ENCODE measurements at places on chromosomes 13 and 19. TPM values are rescaled to one million over a fixed set of nuclear protein-coding genes. Genes with fewer than 3 reads are reported as not detected.

DNA sequence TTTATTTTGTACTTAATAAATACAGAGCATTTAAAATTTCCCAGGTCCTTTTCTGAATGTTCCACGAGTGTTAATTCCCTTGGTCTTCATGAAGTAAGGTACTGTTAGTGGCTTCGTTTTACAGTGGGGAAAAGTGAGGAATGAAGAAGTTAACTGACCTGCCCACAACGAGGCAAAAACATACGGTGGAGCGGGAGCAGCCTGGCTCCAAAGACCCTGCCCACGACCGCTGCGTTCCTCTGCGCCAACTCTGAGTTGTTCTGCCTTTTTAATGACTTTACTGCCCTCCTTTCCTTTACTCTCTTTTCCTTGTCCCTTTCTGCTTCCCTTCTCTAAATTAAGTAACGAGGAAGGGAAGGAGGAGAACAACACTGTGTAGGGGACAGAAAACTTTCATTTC lies 392.9 kb downstream of the PCDH9 start:
- no peak for DNase-seq

IZUMO2 gene
- polyA plus RNA-seq, result not detected

DNA sequence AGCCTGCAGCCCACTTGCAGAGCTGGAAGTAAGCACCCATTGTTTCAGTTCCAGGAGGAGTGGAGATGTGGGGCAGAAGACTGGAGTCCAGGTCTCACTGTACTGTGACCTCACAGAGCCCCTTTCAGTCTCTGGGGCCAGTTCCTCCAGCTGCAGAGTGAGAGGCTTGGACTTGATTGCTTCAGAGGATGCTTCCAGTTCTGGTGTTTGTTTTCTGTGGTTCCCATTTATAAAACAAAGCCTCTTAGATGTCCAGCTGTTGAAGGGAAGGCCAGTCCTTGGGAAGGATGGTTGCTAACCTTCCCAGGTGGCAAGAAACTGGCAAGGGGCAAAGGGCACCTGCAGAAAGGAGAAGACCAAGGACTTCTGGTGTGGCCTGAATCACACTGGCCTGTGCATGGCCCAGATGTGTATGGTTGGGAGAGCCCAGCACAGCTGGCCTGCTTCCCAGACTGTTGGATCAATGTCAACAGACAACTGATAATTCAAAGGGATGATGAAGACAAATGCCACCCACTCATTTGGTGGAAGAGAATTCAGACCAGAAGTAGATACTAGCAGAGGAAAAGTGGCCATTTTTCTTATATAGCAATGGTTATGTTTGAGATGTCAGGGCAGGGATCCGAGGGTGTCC lies 218.5 kb downstream of the ZNF536 start:
- DNase-seq, result peak; percentile 29

- no peak for DNase-seq
Observed at GRCh38 chr13:51006067-51006845, 96.7 kb downstream of the RNASEH2B start.

- no peak for DNase-seq
Observed at GRCh38 chr19:4986471-4986891, 17.6 kb downstream of the KDM4B start.

DNA sequence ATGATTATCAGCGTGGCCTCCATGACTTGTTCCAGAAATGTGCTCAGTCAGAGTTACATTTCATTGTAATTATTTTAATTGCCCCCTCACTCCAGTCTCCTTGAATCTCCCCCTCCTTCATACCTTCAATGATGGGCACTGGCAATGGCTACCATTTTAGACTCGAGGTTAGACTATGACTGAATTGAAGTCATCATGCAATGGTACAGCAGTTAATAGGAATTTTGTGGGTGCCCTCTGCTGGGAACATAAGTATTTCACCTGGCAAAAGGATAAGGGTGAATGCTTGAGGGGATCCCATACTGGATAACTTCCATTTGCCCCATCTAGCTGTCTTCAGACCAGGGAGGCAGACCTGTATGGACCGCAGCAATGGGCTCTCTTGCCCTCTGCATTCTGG lies 32.2 kb upstream of the USP12 start:
- no peak for DNase-seq

- no peak for DNase-seq
Observed at GRCh38 chr19:2451138-2451537, 5.6 kb downstream of the LMNB2 start.

GIPC3 gene
- polyA plus RNA-seq, result 2.0 TPM

DNA sequence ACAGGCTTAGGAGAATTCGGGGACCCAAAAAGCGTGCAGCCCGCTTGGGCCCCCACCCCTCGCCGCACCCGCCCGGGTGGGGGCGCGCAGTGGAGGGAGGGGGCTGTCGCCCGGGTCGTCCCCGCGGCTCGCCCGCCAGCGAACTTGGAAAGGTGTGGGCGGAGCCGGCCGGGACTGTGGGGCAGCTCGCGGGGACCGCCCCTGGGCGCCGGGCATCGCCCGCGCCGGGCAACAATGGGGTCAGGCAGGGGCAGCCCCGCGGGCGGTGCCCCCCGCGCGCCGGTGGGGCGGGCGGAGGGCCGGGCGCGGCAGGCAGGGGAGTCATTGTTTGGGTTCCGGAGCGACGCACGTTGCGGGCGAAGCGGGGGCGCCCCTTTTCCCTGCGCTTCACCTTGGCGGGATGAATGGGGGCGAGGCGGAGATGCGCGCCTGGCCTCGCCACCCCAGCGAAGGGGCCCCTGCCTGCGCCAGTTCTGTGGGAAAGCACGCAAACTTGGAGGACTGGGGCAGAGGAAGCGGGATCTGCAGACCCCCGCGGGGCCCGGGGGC lies 647 bp upstream of the KLF12 start:
- DNase-seq, result no peak

GRCh38 chr19:12199757-12200419 lies 37.0 kb downstream of the ZNF136 start:
- DNase-seq, result no peak

- no peak for DNase-seq
Observed at GRCh38 chr19:5112681-5113575, 144.0 kb downstream of the KDM4B start.

ARL11 gene
- polyA plus RNA-seq, result 0.23 TPM

- no peak for DNase-seq
Observed at GRCh38 chr13:99218969-99219368, 18.3 kb downstream of the UBAC2 start.

GRCh38 chr13:83568019-83568418 lies 314.3 kb downstream of the SLITRK1 start:
- no peak for DNase-seq

KCNK6 gene
- 2.3 TPM for polyA plus RNA-seq

DNA sequence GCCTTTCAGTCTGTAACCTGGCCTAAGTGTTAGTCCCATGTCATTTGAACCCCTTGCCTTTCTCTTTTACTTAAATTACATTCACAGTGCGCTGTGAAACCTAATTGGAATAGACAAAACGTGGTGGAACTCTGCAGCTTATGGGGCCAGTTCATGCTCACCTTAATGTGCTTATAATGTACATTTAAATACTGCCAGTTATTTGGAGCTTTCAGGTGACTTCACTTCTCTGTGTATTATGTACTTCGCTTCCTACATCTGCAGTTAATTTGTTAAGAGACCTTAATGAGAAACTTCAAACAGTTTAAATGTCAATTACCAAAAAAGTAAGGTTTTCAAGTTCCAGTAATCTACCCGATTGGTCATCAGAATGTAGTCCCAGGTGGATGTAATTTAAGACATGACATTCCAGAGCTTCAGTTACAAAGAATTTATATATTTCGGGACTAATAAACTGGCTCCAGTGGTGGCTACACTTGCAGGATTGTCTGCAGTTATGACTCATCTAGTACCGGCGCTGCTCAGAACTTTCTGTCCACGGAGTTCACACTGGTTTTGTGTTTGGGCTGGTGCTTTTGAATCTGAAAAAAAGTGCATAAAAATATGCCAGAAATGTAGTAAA lies 125.3 kb downstream of the TM9SF2 start:
- DNase-seq, result no peak

DNA sequence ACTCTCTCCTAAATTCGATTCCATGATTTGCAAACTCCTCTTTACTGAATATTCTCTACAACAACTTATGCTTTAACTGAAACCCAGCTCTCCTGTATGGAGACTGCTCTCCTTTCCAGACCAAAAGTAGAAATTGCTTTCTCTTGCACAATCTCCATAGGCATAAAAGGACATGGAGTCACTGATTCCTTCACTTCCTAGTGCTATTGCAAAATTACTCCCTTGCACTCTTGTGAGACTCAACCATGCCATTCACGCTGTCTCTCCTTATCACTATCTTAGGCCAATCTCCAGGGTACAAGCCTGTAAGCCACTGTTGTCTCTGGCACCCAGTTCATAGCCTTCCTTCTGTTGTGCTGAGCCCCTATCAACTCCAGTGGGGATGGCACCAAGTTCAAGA lies 30.6 kb downstream of the SERPINE3 start:
- DNase-seq, result no peak

SLC17A7 gene
- 1.8 TPM for polyA plus RNA-seq

- peak; percentile 31 for DNase-seq
Observed at GRCh38 chr13:108961542-108962125, 332.2 kb downstream of the MYO16 start.

GRCh38 chr19:48365602-48366001 lies 1.4 kb downstream of the SYNGR4 start:
- no peak for DNase-seq

GRCh38 chr13:20492641-20493040 lies 33.0 kb downstream of the CRYL1 start:
- no peak for DNase-seq

DNA sequence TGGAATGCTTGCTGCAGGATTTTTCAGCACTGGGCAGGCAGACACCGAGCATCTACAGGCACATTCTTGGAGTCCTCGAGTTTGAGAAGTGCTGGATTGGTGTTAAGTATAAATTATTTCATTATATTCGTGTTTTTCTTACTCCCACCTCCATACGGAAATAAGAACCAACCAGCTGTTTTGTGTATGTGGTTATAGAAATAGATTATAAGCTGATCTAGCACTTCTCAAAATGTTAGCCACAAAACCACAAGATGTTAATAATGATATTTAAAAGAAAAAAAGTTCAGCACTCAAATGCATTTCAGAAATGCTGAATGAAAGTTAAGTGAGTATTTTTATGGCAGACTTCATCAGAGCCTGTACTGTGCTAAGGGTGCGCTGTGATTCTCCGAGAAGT lies 24.0 kb upstream of the TEX29 start:
- DNase-seq, result no peak

DNA sequence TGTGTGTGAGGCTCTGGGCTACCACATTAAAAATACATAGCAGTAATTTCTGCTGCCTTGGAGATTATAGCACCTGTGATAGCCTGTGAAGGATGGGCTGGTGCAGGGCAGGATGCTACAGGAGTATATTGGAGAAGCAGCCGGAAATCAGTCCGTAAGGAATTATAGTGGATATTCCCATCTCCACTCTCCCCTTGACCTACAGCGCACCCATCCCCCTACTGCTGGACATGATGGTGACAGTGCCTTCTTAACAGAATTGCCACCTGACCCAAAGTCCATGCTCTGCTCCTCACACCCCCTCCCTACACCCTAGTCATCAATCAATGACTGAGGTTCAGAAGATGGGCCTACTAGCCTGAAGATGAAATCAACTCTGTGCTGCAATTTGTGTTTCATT lies 376.0 kb downstream of the GPC5 start:
- no peak for DNase-seq

GRCh38 chr13:73059460-73060250 lies 850 bp downstream of the KLF5 start:
- DNase-seq, result no peak

GRCh38 chr19:23698711-23699520 lies 11.9 kb upstream of the ZNF675 start:
- no peak for DNase-seq

DNA sequence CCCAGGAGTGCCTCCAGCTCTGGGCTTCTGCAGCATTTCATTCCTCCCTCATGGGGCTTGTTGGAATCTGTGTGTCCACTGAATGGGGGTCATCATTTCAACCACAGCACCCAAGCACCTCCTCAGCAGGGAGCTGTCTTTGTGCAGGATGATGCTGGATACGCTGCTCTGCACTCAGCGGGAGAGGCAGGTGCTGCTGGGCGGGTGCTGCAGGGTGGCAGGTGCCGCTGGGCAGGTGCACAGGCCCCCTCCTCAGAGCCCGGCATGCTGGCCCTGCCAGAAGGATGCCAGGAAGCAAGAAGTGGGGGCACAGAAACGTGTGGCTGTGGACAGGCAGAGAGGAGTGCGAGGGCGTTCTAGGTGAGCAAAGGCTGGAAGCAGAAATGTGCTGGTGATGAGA lies 121.8 kb upstream of the VSTM2B start:
- no peak for DNase-seq

DOCK6 gene
- 53.7 TPM for polyA plus RNA-seq

GRCh38 chr13:54356849-54357248 lies 1328.2 kb downstream of the OLFM4 start:
- no peak for DNase-seq

GRCh38 chr13:84630476-84630875 lies 748.2 kb upstream of the SLITRK1 start:
- DNase-seq, result no peak

- no peak for DNase-seq
Observed at GRCh38 chr13:106089261-106089980, 446.0 kb downstream of the EFNB2 start.

EFNB2 gene
- polyA plus RNA-seq, result 73.8 TPM

DNA sequence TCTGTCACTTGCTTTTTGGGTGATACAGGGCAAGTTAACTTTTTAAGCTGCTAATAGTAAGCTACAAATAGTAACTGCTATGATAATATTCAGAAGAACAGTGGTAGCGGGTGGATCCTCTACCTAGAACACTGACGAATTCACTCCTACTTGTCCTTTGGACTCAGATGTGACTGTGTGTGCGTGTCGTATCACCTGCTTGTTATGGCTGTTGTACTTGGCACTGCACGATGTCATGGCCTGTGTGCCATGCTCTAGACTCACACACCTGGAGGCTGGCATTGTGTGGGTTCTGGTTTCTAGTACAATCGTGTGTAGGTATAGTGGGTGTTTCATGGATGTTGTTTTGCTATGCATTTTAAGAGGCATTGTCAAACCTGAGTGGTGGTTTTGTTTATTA lies 130.8 kb downstream of the ATP8A2 start:
- DNase-seq, result no peak

GRCh38 chr13:69450245-69450644 lies 657.4 kb upstream of the ATXN8OS start:
- DNase-seq, result no peak

ZNF358 gene
- polyA plus RNA-seq, result 61.2 TPM

DNA sequence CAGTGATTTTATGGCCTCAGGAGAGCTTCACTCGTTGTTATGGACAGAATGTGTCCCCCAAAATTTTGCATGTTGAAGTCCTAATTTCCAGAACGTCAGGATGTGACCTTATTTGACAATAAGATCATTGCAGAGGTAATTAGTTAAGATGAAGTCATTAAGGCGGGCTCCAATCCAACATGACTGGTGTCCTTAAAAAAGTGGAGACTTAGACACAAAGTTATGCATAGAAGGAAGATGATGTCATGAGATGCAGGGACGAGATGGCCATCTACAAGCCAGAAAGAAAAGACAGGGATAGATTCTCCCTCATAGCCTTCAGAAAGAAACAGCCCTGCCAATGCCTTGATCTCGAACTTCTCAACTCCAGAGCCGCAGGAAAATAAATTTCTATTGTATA lies 25.8 kb upstream of the SPATA13 start:
- DNase-seq, result no peak

DNA sequence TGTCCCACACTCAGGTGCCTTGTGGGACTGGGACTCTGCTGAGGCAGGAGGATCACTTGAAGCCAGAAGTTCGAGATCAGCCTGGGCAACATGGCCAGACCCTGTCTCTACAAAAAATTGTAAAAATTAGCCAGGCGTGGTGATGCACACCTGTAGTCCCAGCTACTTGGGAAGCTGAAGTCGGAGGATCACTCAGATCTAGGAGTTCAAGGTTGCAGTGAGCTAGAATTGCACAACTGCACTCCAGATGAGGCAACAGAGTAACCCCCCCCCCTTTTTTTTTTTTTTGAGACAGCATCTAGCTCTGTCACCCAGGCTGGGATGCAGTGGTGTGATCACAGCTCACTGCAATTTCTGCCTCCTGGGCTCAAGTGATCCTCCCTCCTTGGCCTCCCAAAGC lies 11.0 kb upstream of the SYDE1 start:
- DNase-seq, result no peak
